Kidney (tissue), 22 donors: ENCODE measurements at places on chromosomes 1 and 21. TPM values are rescaled to one million over a fixed set of nuclear protein-coding genes. Genes with fewer than 3 reads are reported as not detected.

DNA sequence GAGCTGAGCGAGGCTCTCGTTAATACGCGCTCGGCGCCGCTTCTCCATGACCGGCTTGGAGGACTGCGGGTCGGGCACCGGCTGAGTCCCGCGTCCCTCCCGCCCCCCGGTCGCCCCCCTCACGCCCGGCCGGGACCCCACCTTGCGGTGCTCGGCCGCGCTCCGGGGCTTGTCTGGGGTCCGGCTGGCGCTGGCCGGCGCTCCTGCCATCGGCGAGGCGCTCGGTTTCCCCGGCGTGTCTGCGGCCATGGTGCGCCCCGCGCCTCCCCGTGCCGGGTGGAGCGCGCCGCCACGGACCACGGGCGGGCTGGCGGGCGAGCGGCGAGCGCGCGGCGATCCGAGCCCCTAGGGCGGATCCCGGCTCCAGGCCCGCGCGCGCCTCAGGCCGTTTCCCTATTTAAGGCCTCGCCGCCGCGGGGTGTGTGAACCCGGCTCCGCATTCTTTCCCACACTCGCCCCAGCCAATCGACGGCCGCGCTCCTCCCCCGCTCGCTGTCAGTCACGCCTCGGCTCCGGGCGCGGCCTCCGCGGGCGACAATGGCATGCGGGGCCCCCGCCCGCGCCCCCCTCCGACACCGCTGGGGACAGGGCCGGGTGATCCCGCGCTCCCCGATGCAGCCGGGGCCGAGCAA is at the start of gene HES4:
Gene HES4, minus strand, starts transcription at position 373 of the 632 bp plus-strand sequence. Its CDS starts 124 bp downstream, at position 249.
- peak; percentile 94 for DNase-seq

- DNase-seq, result peak; percentile 90
Observed at GRCh38 chr1:160205242-160206035, at the start of gene PEA15. Gene PEA15 (plus strand): TSS chr1:160205384. CDS start chr1:160211545, 6,161 bp downstream.

- DNase-seq, result no peak
Observed at GRCh38 chr1:198649232-198649967, 10.6 kb downstream of the PTPRC start.

DNA sequence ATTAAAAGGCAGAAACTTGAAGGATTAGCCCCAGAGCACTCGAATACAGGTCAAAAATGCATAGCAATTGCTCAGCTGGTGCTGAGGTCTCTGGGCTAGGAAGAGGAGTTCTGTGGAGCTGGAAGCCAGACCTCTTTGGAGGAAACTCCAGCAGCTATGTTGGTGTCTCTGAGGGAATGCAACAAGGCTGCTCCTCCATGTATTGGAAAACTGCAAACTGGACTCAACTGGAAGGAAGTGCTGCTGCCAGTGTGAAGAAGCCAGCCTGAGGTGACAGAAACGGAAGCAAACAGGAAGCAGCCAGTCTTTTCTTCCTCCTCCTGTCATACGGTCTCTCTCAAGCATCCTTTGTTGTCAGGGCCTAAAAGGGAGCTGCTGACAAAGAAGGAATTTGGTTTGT is 233.4 kb upstream of the FGGY start:
- no peak for DNase-seq

DNA sequence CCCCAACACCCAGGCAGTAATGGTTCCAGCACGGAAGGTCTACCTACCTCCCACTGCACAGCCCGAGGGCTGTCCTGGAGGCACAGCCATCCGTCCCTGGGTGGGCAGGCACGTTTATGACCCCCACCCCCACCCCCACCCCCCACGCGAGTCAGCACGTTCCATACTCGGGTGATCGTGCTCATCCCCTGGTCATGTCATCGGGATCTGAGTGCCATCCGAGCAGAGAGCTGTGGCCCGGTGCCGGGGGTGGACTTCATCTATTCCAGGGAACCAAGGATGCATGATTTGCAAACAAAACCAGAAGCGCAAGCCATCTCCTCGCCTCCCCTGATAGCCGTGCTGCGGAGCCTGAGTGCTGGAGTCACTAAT is 1.1 kb downstream of the TSPEAR start:
- peak; percentile 57 for DNase-seq

DNA sequence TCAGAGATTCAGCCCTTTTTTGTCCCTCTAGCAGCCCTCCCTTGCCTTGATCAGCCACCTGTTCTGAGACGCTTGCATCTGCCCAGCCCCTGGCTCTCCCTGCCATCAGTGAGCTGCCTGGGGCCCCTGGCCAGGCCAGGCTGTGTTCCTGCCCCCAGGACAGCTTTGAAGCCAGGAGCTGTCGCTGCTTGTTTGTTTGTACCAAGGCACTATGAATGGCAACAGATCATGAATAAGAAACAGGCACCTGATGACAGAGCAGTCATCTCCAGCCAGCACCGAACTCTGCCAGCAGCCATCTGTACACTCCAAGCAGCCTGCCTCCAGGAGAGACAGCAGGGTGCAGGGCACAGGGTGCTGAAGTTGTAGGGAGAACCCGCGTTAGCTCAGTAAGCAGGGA is 8.1 kb upstream of the VWA5B1 start:
- no peak for DNase-seq

GRCh38 chr1:26597629-26598039 is 68.1 kb downstream of the RPS6KA1 start:
- DNase-seq, result no peak

DNA sequence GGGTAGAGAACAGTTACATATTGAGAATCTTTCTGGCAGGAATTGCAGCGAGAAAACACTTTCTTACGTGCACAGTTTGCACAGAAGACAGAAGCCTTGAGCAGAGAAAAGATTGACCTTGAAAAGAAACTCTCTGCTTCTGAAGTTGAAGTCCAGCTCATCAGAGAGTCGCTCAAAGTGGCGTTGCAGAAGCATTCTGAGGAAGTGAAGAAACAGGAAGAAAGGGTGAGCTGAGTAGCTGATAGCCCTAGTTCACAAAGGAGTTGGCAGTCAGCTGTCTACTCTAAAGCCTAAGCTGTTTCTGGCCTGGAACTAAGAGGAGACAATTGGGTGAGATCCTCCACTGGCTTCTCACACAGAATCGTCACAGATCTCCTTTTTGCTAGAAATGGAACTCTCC is 20.3 kb upstream of the SH3BGRL3 start:
- no peak for DNase-seq

The EIF2D gene
- 44.5 TPM for polyA plus RNA-seq

The CNTN2 gene
- 0.15 TPM for polyA plus RNA-seq

The FASLG gene
- not detected for polyA plus RNA-seq
